Posterior cingulate gyrus (tissue), 11 donors: ENCODE measurements at places on chromosomes 7 and 10.
A peak's percentile ranks its signal among the peaks of the same experiment; 100 is the strongest.

DNA sequence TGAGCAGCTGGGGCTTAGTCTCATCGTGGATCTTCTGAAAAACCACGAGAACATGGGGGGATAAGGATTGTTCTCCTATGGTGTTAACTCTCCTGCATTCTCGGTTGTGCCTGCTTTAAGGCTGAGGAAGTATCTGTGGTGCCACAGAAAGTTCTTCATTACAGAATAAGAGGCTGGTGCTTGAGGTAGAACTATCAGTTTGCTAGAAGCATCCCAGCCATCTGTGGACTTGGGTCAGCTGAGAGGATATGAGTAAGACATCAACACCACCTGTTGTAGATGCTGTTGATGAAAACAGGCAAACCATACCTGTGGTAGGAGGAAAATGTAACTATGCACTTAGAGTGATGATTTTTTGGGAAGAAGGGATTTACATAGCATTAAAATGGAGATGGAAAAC, 416.6 kb downstream of the PHTF2 start:
- DNase-seq, result no peak

DNA sequence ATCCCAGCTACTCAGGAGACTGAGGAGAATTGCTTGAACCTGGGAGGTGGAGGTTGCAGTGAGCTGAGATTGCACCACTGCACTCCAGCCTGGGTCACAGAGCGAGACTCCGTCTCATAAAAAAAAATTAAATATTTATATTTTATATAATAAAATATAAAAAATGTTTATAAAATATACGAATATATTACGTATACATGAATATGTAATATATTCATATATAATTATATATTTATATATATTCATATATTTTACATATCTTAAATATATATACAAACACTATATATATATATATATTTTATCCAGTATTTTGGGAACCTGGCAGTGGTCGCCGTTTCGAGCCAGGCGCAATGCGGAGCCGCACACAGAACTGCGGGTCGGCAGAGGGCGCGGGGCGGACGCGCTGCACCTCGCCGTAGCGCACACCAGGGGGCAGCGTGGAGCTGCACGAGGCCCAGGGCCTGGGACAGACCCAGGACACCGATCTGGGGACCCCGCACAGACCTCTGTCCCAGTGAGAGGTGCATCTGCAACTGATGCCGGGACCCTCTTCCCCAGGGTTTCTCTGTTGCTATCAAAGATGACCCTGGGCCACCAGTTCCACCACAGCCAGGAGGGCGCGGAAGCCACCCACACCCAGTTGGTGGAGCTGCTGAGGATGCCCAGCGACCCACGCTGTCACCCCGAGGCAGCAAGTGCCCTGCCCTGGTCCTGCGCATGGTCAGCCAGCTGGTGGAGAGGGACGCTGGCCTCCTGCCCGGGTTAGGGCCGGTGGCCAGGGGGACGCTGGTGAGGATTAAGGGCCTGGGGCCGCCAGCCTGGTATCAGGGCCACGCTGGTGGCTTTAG, 22.7 kb downstream of the AP5Z1 start:
- no peak for DNase-seq

DNA sequence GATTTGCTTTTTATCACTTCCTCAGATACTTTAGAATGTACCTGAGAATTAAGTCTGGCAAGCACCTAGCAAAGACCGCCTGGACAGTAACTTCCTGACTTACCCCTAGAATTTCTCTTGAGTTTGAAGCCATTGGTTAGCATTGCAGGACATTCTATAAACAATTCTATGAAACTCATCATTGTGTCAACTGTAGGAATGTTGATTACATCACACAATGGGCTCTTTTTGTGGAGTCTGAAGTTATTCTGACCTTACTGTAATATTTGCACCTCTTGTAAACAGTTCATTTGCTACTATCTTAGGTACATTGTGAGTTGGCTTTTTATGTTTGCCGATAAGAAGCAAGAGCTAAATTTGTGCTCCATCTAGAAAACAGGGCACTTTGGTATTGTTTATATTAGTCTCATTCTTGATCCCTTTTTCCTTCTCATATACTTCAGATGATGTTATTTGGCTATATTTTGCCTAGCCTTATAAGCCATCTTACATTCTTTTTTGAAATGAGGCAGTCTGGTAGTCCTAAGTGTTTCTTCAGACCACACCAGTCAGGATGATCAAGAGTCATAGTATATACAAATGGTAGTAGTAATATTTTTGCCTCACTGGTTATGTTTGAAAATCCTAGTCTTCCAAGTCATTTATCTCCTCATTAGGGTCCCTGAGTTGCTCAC, 52.4 kb downstream of the CASD1 start:
- DNase-seq, result no peak

DNA sequence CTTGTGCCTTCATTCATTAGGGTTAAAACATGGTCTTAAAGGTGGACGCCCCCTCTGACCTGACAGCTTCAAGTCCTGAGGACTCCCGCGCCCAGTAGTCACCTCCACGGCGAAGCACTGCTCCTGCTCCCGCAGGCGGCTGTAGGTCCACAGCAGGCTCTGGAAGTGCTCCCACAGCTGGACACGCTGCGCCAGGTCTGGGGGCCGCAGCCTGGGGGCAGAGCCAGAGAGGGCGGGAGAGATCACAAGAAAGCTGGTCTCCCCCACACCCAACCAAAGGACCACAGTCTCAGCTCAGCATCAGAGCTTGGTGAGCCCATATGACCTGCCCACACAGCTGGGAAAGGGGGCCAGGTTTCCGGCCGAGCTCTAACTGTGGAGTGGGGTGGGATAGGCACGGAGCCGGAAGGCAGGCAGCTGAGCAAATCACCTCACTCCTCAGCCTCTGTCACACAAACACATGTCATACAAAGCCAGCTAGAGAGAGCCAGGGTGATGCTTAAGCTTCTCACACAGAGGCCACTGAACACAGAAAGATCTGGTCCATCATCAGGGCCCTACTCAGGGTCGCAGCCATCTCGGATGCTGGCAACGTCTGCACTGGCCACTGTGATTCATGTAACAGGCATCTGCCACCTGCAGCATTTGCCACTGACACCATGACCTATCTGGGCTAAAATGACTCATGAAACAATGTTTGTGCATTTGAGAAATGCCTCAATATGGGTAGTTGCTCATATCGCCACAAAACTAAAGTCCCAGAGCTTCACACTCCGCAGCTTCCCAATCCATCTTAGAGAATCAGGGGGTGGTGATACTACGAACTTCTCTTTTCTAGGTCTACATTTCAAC, 12.6 kb downstream of the HPS1 start:
- no peak for DNase-seq

- DNase-seq, result peak; percentile 24
Observed at GRCh38 chr7:65953890-65954450, 28.0 kb downstream of the GUSB start.

DNA sequence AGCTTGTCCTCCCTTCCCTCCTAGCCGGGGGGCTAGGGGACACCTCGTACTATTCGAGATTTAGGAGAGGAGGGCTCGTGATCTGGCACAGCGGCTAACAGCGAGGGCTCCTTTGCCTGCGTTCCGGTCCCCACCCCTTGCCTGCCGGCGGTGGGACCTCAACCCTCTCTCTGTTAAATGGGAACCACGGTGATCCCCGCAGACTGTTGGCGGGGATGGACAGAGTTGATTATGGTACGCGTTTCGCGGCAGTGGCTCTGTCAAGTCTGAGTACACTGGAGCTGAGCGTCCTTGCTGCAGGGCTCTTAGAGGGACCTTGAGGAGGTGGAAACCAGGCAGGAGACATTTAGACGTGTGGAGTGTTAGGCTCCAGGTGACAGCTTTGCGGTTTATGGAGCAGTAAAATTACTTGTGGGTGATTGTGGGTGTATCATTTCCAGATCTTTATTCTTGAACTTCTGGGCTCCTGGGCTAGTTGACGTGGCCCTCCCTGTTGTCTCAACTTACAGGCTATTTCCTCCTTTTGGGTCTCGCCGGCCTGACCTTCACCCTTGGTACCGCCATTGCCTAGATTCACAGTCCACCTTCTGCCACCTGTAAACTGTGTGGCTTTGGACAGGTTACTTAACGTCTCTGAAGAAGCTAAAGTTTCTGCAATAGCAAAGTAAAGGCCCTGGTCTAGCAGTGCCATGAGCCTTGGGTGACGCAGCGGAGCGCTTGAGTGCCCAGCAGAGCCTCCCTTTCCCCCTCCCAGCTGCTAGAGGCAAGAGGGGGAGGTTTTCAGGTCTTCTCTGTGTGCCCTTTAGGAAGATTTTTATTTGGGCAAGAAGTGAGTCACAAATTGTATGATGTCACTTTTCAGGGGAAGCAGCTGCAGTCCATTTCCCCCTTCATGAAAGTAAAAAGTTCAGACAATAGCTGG, 739 bp downstream of the CASP7 start:
- peak; percentile 83 for DNase-seq

DNA sequence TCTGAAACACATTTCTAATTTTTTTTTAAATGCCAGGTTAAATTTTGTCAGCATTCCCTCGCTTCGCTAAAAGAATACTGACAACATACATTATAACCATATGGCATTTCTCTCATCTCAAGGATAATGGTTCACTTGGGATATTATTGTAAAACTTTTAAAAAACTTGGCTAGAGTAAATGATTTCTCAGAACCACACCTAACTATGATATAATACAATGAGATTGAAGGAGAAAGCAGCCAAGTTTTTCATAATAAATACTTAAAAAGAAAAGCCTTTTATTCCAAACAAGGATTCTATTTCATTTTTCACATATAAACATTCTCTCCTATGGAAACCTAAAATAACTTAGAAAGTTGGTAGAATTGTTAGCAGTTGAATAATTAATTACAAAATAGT, 413.9 kb downstream of the HGF start:
- no peak for DNase-seq

DNA sequence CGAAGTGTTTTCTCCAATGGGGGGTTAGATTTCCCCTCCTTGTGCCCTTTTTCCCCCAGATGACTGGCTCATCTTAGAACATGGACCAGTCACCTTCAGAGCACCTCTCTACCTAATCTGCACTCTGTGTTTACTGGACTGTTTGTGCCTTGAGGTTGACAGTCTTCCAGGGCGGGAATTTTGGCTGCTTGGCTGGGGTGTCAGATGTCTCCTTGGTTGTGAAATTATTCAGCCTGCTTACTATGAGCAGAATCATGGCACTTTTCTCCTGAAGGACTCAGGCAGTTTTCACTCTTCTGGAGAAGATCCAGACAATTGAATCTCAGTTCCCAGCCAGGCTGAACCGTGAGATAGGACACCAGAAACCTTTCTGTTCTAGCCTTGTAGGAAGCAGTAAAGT, 60.3 kb upstream of the NFKB2 start:
- no peak for DNase-seq

DNA sequence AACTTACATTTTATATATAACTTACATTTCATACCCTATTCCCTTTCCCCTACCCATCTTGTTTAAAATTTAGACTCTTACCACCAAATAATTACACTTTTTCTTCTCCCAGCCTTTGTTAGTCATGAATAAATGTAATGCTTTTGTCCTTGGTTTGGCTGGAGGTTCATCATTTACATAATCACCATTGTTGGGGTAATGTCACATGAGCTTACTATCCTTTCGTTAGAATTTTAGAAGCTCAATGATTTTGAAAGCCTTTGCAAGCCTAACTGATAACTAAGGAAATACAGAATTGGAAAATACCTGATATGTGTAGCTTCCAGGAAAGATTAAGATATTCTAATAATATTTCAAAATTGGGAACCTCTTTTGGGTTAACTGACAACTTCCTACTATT, 171.7 kb downstream of the PLXDC2 start:
- no peak for DNase-seq

- no peak for DNase-seq
Observed at GRCh38 chr7:4103352-4104091, 578.6 kb upstream of the FOXK1 start.

- DNase-seq, result no peak
Observed at GRCh38 chr10:127276794-127277462, 80.5 kb upstream of the INSYN2A start.

GRCh38 chr7:134866617-134867016, 87.2 kb downstream of the CALD1 start:
- DNase-seq, result no peak

- DNase-seq, result no peak
Observed at GRCh38 chr10:101080933-101081931, 19.4 kb downstream of the KAZALD1 start.

DNA sequence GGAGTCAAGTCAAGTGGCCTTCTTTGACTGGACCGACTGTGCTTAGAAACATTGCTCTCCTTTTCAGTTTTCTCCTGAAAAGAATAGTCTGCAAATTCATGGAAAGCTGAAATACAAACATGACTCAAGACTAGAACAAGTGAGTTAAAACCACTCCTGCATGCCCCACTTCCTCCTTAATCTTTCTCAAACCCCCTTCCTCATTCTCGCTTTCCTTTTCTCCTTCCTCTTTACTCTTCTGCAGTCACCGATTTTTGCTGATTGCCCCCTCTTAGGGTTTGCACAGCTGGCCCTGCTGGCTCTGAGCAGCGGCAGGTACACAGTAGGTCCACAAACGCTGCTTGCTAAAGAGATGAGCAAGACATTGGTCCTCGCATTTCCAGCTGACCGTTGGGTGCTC, 34.8 kb upstream of the MKI67 start:
- DNase-seq, result no peak

- peak; percentile 41 for DNase-seq
Observed at GRCh38 chr7:99372275-99373090, 2.0 kb upstream of the ARPC1B start.

GRCh38 chr7:143023047-143023446, 3.9 kb downstream of the OR9A2 start:
- no peak for DNase-seq

DNA sequence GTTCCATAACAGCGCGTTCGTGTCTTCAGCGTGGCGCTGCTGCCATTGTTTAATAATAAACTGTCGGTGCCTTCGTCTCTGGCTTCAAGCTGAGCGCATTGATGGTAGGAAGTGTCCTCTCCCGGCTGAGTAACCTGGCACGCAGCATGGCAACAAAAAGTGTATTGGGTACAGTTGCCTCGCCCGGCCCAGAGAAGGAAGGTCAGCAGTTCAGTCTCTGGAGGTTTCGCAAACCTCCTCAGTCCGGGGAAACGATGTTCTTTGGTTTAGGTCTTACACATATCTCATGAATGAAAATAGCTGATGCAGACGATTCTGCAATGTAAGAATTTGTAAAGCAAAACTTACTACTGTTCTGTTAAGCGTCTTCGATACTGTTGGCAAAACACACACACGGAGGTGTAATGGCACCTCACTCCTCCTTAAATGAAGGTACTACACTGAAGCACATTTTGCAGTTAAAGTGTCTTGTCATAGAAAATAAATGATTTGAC, 739 bp upstream of the CCDC186 start:
- DNase-seq, result no peak

DNA sequence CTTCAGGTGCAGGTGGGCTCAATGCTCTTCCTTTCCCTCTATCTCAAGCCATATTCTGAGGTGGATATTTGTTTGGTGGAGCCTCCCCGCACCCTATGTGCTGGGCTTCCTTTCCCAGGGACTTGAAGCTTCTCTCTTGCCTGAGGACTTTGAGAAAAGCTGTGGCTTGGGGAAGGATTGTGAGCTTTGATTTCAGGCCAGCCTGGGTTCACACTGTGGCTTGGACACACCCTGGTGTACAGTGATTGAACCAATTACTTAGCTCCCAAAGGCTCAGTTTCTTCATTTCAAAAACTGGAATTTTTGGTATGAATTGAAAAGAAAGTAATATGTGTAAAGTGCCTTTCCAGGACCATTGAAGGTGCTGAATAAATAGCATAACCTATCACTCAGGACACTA, 224.5 kb upstream of the GLI3 start:
- DNase-seq, result no peak

- DNase-seq, result no peak
Observed at GRCh38 chr7:21160401-21160800, 267.5 kb upstream of the SP4 start.

GRCh38 chr7:33750177-33750576, 155.2 kb upstream of the BMPER start:
- DNase-seq, result no peak

GRCh38 chr10:66996996-66997395, 71.2 kb downstream of the LRRTM3 start:
- no peak for DNase-seq
